ENCODE measurements at places on chromosomes 16 and 17. TPM values are rescaled to one million over a fixed set of nuclear protein-coding genes. Genes with fewer than 3 reads are reported as not detected.

GRCh38 chr16:14004729-14005315 lies 66.3 kb upstream of the MRTFB start:
- DNase-seq: no peak

- DNase-seq: no peak
Observed at GRCh38 chr16:83315271-83315670, 492.5 kb upstream of the HSBP1 start.

DNA sequence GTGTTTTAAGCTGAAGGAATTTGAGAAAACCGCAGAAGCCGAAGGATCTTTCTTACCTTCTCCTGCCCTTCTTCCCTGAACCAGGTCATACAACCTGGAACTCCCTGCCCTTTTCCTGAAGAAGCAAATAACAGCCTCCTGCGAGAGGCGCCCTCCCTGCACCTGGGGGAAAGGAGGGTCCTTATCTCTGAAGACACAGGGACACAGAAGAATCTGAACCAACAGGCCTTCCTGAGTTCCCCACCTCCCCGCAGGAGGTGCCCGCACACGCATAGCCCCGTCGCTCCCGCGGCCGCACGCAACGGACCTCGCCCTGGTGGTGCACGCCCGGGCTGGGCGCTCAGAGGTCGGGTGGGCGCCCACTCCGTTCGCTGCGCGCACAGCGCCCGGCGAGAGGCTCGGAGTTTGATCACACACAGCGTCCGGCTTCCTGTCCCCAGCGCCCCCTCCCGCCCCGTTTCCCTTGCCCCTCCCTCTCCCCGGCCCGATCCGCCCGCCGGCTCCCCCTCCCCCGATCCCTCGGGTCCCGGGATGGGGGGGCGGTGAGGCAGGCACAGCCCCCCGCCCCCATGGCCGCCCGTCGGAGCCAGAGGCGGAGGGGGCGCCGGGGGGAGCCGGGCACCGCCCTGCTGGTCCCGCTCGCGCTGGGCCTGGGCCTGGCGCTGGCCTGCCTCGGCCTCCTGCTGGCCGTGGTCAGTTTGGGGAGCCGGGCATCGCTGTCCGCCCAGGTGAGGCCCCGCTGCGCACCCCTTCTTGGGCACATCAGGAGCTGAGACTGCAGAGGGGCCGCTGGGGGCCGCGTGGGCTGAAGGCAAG lies at the start of gene TNFSF12:
Gene TNFSF12 (plus strand): TSS at position 474 of the 816 bp plus-strand sequence. CDS start 96 bp downstream, at position 570.
- no peak for DNase-seq

- no peak for DNase-seq
Observed at GRCh38 chr17:45296833-45297124, 20.0 kb downstream of the MAP3K14 start.

- no peak for DNase-seq
Observed at GRCh38 chr17:61412860-61413660, 13.4 kb downstream of the TBX2 start.

GRCh38 chr16:51149721-51150164 lies 1.3 kb downstream of the SALL1 start:
- no peak for DNase-seq

GRCh38 chr16:46712911-46713310 lies 23.5 kb downstream of the ORC6 start:
- DNase-seq: no peak

DNA sequence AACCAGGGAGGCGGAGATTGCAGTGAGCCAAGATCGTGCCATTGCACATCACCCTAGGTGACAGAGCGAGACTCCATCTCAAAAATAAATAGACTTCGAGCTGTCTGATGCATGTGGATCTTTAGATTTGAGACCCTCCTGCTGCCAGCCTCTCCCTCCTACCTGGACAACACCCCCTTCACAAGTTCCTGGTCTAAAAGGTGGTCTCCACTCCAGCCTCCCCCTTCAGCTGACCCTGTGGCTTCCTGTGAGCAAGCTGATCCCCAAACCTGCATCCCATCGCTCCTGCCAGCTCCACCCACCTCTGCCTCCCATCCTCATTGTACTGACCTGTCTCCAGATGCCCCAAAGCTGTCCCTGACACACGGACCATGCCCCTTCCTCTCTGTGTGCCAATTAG lies 27.1 kb upstream of the FAAP100 start:
- DNase-seq: no peak

- no peak for DNase-seq
Observed at GRCh38 chr17:66032082-66032712, 159.7 kb downstream of the CEP112 start.

- DNase-seq: no peak
Observed at GRCh38 chr17:21573961-21574610, 118.2 kb upstream of the KCNJ18 start.

DNA sequence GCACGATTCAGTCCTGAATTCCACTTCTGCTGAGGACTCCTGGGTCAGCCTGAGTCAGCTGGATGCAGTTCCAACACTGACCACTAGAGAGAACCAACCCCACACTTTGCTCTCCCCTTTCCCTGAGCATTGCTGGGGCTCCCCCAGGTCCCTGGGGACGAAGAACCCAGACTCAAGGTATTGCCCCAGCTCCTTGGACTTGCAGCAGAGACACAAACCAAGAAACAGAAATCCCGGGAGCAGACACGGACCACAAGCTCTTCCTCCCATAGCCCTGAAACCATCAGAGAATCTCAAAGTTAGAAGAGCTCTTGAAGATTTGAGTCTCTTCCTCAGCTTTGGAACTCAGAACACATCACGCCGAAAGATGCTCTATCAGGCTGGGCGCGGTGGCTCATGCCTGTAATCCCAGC lies 678 bp upstream of the GH1 start:
- no peak for DNase-seq

- DNase-seq: no peak
Observed at GRCh38 chr16:48160575-48160974, 4.8 kb upstream of the ABCC12 start.

- DNase-seq: no peak
Observed at GRCh38 chr16:24671455-24671954, 57.9 kb upstream of the TNRC6A start.

GRCh38 chr16:24094660-24095059 lies 161.5 kb upstream of the CACNG3 start:
- no peak for DNase-seq

IRX5 gene
- total RNA-seq: 15.3 TPM

KRT12 gene
- not detected for total RNA-seq

TMEM204 gene
- not detected for total RNA-seq

POLR3K gene
- total RNA-seq: 9.4 TPM

PABPN1L gene
- not detected for total RNA-seq

CX3CL1 gene
- 6.4 TPM for total RNA-seq

PRDM7 gene
- not detected for total RNA-seq

ZNRF1 gene
- total RNA-seq: 26.0 TPM

CD19 gene
- 0.07 TPM for total RNA-seq

DNAJC7 gene
- 66.8 TPM for total RNA-seq

UTS2R gene
- not detected for total RNA-seq

AURKB gene
- total RNA-seq: 165 TPM

All from epithelial cell of proximal tubule (primary cell).